ENCODE measurements at places on chromosomes 4 and X. TPM values are rescaled to one million over a fixed set of nuclear protein-coding genes. Genes with fewer than 3 reads are reported as not detected.

- DNase-seq: no peak
Measured at GRCh38 chrX:49029876-49030275, 13.3 kb downstream of the TFE3 start.

GRCh38 chr4:185654965-185655554 is 119.8 kb upstream of the PDLIM3 start:
- DNase-seq: no peak

DNA sequence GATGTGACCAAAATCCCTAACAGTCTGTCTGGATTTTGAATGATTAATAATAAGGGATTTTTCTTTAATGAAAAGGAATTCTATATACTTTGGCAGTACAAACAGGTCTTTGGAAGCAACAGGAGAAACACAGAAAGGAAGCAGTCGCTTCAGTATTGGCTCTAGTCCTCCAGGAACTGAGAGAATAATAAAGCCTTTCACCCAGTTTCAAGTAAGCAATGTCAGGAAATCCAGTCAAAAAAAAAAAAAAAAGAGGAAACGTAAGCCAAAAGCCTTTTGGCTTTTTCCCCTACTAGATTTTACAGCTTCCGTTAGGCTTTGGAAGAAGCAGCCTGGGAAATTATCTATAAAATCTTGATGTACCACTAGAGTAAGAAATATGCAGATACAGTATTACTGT is 61.7 kb upstream of the HDAC8 start:
- no peak for DNase-seq

DNA sequence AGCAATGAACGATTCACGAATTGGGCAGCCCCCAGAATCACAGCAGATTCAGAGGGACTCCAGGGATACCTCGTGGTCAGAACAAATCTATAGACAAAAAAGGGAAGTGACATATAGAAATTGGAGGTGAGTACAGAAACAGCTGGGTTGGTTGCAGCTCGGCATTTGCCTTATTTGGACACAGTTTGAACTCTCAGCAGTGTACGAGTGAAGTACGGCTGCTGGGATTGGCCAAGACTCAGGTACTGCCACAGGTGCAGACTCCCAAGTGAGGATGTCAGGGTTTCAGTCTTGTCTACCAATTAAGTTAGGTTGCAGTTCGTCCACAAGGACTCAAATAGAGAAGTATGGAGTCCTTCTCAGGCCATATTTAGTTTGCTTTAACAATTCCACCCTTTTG is 28.2 kb downstream of the HTT-AS start:
- no peak for DNase-seq

Gene IL2
- total RNA-seq: not detected

Gene LSM6
- total RNA-seq: 51.4 TPM

Gene ERAS
- not detected for total RNA-seq
